CD4-positive, alpha-beta T cell treated with Interleukin-17A for 1 hour (primary cell): ENCODE measurements at places on chromosomes 16 and 17.
A peak's percentile ranks its signal among the peaks of the same experiment; 100 is the strongest.

DNA sequence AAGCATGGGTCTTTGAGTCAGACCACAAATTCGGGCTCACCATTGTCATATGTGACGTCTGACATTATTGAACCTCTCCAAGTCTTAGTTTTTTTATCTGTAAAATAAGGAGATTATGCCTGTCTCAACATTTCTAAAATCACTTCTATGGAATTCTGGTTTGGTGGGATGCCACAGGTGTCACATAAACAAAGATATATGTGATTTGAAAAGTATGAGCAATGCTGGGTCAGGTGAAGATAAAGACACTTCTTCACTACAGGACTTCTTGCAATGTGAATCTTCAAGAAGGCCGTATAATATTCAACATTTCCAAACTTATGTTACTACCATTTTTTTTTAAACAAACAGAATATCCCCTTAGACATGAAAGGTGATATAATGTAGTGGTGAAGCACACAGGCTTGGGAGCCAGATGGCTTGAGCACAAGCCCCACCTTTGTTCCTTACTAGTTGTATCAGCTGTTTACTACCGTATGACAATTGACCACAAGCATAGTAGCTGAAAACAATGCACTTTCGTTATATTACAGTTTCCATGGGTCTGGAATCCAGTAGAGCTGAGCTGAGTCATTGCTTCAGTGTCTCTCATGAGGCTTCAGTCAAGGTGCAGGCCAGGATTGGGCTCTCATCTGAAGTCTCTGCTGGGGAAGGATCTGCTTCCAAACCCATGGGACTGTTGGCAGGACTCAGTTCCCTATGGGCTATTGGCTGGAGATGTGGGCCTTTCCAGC lies 87.7 kb downstream of the UTP18 start:
- no peak for DNase-seq

GRCh38 chr16:5231246-5231759 lies 133.7 kb upstream of the EEF2KMT start:
- DNase-seq: no peak

- DNase-seq: peak; percentile 91
These were observed at the start of gene SLC12A4 for GRCh38 chr16:67968400-67969253. SLC12A4 (minus strand) TSS chr16:67968637; CDS start chr16:67968553, 84 bp downstream.

GRCh38 chr16:66097751-66098150 lies 268.7 kb upstream of the CDH5 start:
- DNase-seq: no peak

DNA sequence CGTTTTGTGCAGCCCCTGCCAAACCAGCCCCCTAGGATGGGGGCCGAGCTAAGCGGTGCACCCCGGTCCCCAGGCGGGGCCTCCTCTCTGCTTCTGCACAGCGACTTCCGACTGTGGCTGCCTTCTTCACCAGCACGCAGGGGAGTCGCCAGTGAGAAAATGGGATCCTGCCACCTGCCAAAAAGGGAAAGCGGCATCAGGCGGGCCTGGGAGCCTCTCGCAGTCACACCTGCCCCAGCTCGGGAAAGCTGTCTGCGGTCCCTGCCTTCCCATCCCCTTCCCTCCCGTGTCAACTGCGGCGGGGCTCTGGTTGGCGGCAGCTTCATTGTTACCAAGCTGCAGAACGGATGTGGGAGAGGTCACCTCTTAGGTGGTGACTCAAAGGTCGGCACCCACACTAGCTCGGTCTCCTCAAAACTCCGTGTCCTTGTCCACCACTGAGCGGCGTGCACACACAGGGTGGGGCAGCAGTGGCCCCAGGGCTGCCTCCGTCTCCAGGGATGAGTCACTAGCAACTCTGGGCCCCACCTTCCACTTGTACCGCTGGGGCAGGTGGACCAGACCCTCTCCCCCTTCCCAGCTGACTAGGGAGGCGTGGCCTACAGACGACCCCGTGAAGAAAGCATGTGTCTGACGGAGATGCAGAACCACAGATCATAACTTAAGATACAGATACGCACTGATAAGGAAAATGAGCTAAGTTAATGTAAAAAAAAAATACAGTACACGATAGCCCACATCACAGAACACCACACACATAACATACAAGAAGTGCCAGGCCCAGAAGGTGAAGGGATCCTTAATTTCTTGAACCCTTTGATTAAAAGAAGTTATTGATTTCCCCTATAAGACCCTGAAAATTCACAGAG lies 1.5 kb upstream of the PCYT2 start:
- no peak for DNase-seq

DNA sequence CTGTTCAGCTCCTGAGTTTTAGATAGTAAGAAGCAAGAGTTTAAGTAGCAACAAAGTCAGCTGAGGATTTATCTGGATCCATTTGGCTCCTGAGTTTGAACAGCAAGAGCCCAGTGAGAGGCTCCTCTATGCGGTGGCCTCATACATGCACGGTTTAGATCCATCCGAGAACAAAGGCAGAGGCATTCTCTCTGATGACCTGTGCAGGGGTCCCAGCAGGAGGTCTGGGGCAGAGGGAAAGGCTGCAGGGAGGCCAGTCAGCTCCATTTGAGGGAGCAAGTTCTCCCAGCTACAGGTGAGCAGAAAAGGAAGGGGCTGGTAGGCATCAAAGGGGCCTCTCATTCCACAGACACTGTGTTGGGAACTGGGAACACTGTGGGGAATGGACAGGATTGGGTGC lies 16.5 kb downstream of the PITPNM3 start:
- no peak for DNase-seq

- peak; percentile 66 for DNase-seq
These were observed 22.7 kb upstream of the GPRC5B start for GRCh38 chr16:19907161-19907992.

- DNase-seq: no peak
These were observed 15.5 kb upstream of the USP31 start for GRCh38 chr16:23164736-23165135.

- no peak for DNase-seq
These were observed 70.3 kb downstream of the YPEL2 start for GRCh38 chr17:59401725-59402124.

DNA sequence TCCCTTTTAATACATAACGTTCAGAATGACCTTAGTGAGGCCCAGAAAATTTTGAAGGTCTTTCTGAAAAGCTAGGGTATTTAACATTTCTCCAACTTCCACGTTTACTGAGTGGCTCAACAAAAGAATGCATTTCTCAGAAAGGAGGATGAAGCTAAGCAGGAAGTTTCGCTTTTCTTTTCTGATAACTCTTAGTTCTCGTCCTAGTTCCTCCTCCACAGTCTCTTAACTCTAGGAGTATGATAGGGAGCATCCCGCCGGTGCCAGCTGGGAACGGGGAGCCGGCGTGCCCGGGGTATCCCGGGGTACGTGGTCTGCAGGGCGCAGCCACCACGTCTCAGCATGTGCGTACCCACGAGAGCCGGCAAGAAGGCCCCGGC lies 363 bp downstream of the KARS1 start:
- DNase-seq: peak; percentile 18

DNA sequence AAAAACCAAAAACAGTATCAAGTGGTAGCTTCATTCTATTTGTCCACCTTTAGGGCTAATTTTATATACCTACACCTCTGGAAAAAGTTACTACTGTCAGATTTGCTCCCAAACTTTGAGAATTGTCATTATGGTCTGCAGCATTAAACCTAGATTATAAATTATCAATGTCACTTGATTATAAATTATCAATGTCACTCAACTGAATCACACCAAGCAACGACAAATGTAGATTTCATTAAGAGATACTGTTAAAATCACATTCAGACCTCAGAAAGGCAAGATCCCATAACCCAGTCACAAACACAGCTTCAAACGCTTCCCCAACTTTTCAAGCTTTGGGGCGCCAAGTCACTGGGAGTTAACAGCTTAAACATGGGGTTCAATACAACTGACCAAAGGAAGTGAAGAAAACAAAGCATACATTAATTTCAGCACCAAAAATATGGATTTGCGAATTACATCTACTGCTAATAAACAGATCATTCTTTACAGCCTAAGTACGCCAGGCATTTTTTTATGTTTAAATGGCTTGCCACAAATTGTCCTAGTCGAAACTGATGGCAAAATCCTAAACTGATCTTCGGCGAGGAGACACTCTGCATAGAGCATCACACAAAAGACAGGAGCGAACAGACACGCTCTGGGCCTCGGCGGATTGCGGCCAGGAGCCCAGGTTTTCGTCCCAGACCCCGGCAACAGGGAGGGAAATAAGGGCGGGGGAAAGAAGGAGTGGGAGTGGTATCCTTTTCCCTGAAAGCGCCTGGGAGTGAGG lies 981 bp downstream of the GLG1 start:
- DNase-seq: no peak

GRCh38 chr16:67311607-67312488 lies 14.7 kb downstream of the KCTD19 start:
- no peak for DNase-seq

DNA sequence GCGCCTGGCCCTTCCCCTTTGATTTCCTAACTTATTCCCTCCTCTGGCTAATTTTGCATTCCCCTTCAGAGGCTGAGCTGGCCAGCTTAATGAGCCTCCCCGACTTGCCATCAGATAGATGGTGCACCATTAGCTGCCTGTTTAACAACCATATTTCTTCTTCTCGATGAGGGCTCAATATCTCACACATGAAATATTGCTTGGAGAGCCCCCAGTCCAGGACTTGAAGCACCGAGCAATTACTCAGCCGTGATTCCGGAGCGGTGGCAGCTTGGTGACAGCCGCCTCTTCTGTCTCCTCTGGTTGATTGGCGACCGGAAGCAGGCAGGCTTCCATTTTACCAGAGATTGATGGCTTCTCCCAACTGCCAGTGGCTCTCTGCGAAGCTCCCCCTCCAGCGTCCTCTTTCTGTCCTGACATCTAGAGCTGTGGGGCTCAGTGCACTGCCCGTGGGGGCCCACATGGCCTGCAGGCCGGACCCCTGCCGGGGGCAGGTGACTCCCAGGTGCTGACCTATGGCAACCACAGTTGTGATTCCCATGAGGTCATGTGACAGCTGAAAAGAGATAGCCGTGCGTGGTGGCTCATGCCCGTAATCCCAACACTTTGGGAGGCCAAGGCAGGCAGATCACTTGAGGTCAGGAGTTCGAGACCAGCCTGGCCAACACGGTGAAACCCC lies 133.7 kb upstream of the SEC14L1 start:
- no peak for DNase-seq

DNA sequence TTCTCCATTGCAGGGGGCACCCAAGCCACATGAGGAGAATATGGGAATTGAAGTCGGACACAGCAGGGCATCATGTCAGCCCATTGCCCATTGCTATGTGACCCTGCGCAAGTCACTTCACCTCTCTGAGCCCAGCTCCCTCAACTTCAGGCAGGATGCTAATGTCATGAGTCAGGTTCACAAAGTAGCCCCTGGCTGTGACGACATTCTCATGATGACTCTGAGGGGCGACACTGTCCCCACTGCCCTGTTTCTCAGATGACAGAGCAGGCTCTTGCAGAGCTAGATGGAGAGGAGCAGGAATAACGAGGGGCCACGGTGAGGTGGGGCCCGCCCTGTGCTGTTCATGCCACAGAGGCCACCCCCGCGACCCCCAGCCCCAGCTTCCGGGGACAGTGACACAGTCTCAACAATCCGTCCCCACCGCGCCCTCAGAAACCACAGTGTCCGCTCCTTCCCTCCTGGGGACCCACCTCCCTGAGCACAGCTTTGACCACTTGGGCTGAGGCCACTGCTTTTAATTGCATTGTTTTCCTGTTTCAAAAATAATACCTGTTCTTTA lies 13.2 kb upstream of the ZNF469 start:
- DNase-seq: no peak

- no peak for DNase-seq
These were observed 14.3 kb downstream of the CMTM3 start for GRCh38 chr16:66618588-66619375.

DNA sequence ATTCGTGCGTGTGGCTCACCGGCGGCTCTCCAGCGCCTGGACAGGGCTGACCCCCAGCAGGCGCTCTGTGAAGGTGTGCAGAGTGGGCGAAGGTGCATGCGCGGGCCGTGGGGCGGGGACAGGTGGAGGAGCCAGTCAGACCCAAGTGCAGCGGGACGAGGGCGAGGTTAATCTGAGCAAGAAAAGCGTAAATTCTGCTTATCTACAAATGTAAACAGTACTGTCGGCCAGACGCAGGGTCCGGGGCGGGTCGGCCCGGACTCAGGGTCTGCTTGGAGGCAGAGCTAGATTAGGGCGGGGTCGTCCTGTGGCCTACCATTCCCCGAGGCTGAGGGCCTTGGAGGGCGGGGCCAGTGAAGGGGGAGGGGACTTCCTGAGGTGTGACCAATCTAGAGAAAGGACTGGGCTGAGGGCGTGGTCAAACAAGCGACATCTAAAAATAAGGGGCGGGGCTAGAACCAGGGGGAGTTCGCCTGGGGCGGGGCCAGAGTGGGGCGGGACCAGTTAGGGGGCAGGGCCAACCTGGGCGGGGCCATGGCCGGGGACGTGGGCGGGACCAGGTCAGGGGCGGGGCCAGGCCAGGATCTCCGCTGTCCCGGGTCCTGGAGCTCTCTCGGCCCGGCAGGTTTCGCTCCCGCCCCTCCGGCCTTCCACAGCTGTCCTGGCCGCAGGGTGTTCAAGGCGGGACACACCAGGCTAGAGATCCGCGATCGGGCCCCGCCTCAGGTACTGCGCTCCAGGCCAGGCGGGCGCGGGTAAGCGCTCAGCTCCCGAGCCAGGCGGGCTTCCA lies at the start of gene SEC14L5:
SEC14L5 (plus strand) TSS at position 611 of the 790 bp plus-strand sequence. CDS start 994 bp downstream, outside the sequence.
- DNase-seq: peak; percentile 93

DNA sequence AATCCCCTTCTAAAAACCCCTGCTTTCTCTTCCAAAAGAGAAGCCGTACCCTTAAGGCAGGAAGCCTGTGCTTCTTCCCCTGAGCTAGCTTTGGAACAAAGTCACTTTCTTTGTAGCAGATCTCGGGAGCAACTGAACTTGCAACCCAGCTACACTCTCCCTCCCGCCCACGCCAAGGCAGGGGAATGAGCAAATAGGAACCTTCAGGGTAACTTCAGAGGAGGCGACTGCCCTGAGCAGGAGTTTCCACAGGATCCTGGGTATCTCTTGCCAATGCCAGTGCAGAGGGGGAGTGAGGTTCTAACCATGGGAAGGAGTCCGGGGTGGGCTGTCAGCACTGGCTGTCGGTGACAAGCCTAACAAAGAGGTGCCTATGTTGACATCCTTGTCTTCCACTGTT lies 5.9 kb upstream of the PIRT start:
- DNase-seq: no peak

DNA sequence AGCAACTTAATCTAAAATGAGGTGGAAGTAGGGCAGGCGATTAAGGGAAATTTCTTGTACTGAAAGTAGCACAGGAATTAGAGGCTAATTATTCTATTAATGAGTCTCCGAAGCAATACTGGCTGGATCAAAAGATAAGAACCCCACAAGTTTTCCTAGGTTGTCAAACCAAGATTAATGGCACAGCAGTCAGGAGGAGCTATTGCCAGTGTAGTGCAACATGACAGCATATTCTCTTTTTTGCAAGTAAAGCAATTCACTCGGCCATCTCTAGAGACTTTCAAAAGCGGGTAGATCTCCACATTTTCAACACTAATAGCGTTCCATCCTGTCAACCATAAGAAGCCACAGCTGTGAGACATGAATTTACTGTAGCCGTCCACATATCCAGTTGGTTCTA lies 81.2 kb downstream of the CYB561 start:
- no peak for DNase-seq

DNA sequence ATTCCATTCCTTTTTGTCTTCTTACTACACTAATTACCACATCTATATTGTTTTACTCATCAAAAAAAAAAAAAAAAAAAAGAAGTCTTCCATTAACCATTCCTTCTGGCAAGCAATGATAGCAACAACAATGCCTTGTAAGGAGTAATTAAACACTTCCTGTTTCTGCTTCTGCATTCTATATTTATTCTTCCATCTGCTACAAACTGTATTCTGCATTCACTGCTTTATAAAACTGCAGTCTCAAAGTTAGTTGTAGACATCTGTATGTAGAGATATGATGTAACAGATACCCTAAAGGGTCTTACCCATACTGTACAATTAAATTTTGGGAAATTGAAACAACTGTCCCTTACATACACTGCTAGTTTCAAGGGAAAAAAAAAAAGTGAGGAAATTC lies 28.7 kb upstream of the ABCA6 start:
- no peak for DNase-seq
